ENCODE measurements at places on chromosomes 12 and 14. TPM values are rescaled to one million over a fixed set of nuclear protein-coding genes. Genes with fewer than 3 reads are reported as not detected.

Gene FITM1
- polyA plus RNA-seq = 168 TPM

Gene PLD4
- 6.9 TPM for polyA plus RNA-seq

- peaks cover 79% of the 10 kb centered on the region for H3K36me3 ChIP-seq
- H3K4me1 ChIP-seq = peaks cover 37% of the 10 kb centered on the region
- H3K27me3 ChIP-seq = no peaks in the 10 kb centered on the region
- no peak overlapping the region for H3K4me3 ChIP-seq
- DNase-seq = peak; percentile 67
Observed at GRCh38 chr14:54782751-54783659, 119.6 kb downstream of the GCH1 start.

- no peaks in the 10 kb centered on the region for H3K27me3 ChIP-seq
- no peaks in the 10 kb centered on the region for H3K4me1 ChIP-seq
- H3K27ac ChIP-seq = no peak overlapping the region
Observed at GRCh38 chr14:105430565-105430964, 10.9 kb downstream of the MTA1 start.

- no peak overlapping the region for H3K27ac ChIP-seq
- H3K4me3 ChIP-seq = no peak overlapping the region
- DNase-seq = peak; percentile 38
- H3K36me3 ChIP-seq = no peaks in the 10 kb centered on the region
- no peaks in the 10 kb centered on the region for H3K4me1 ChIP-seq
Observed at GRCh38 chr14:80233470-80234089, 22.3 kb upstream of the DIO2 start.

- peak overlapping the region; percentile 45 for H3K27ac ChIP-seq
- DNase-seq = peak; percentile 59
- peaks cover 3% of the 10 kb centered on the region for H3K4me1 ChIP-seq
- no peaks in the 10 kb centered on the region for H3K27me3 ChIP-seq
Observed at GRCh38 chr12:29569132-29569757, 71.8 kb upstream of the OVCH1 start.
